ENCODE measurements at places on chromosomes 2 and 18.

GRCh38 chr18:28176698-28176947 is 307 bp downstream of the CDH2 start:
- DNase-seq: no peak

GRCh38 chr18:58288921-58289797 is 245.1 kb downstream of the NEDD4L start:
- no peak for DNase-seq

DNA sequence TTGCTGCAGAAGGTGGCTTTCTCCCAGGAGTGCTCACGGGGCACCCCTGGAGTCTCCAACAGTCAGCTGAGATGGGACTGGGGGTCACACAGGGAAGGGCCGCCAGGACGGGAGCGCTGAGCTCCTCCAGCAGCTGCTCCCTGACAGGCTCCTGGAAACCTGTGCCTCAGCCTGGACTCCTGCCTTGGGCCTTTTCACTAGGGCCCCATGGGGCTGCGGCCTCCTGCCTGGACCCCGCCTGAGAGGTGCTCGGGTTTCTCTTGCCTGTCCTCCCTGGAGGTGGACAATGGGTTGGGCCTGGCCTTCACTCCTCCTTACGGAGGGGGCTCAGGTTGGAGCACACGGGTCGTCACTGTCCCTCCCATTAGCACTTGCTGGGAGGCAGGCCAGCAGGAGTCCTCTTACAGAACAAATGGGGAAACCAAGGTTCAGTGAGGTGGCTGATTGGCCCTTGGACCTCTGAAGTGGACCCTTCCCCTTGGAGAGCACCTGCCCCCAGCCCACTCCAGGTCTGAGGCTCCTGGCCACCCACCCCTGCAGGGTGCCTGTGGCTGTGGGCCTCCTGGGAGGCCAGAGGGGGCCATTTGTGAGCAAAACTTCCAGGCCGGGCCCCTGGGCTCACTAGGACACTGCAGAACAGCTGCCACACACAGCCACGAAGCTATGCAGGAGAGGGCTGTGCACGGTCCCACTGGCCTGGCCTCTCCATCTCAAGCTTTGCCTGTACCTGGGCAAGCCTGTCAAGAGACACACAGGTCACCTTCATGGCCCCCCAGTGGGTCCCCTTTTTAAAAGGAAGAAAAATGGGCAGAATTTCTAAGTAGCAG is 57.1 kb upstream of the ODC1 start:
- DNase-seq: no peak

DNA sequence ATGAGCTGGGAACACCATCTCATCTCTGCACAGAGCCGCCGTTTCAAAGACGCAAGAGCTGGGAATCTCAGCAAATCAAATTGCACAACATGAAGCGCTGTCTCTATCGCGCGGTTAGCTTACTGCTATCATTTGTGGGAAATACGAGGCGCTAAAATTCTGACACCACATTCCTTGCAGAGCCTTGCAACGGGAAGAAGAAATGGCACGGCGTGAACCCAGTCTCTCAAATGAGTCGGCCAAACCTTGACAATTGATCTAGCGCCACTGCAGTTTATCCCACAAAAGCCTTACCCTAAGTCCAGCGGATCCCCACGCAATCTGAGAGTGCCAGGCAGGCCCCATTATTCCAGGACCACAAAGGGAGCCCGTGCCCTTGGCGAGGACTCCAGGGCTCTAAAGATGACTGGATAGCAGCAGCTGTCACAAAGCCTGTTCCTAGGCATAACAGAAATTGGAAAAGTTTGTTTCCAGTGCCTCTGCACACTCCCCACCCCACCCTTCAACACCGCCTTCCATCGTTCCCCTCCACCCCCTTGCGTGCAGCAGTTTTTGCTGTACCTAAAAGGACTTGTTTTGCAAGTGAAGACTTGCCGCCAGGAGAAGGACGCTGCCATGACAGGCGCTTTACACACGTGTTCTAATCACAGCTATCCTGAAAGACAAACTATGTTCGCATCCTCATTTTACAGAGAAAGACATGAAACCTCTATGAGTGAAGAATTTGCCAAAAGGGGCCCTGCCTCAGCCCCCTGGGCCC is 252.4 kb downstream of the EIPR1 start:
- no peak for DNase-seq

- DNase-seq: no peak
Measured at GRCh38 chr2:44777537-44777936, 164.0 kb upstream of the SIX3 start.
